ENCODE measurements at places on chromosomes 5 and 9.

DNA sequence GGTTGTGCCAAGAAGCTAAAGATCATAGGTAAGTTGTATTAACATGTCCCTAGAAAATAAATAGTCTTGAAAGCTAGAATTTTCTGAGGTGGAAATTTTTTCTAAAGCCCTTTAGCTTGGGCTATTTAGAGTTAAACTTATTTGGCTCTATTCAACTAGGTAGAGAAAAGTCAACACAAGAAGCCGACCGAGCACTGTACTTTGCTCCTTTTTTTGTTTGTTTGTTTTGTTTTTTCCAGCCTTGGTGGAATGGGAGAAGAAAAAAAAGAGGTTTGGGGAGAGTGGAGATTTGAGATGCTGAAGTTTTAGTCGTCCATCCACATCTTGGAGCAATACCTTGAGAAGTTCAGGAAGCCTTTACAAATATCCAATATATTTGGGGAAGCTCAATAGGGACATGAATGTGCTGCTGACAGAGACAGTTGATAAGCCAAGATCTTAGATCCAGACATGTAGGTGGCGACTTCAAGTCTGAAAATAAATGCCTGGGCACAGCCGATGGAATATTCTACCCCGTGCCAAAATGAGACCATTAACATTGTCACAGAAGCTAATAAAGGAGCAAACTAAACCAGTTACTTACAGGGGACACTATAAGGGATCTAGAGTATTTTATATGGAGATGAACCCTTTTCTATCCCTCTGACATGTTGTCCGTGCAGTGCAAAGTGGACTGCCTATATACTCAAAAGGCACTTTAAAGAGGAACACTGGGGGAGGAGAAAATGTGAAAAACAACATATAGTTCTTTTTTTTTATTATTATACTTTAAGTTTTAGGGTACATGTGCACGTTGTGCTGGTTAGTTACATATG, 466.1 kb downstream of the PTPRD start:
- DNase-seq, result no peak

- DNase-seq, result no peak
These were observed 122.4 kb upstream of the FGF10 start for GRCh38 chr5:44511596-44511995.

DNA sequence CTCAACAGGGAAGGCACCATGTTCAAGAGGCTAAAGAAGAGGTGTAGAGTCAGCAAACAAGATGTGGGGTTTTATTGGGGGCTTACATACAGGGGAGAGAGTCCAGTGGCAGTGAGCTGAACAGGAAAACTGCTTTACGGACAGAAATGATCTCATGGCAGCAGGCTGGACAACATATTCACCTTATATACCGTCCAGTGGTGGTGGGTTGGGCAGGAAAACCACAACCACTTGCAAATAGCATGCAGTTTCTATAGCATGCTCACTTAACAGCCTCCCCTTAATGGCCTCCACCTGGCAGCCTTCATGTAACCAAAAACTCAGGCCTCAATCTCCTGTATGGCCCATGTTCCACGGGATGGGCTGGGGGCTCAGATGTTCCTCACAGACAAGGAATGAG, 5.4 kb downstream of the TNFSF8 start:
- DNase-seq, result no peak

- DNase-seq, result no peak
These were observed 1.6 kb downstream of the REEP2 start for GRCh38 chr5:138440159-138441073.

DNA sequence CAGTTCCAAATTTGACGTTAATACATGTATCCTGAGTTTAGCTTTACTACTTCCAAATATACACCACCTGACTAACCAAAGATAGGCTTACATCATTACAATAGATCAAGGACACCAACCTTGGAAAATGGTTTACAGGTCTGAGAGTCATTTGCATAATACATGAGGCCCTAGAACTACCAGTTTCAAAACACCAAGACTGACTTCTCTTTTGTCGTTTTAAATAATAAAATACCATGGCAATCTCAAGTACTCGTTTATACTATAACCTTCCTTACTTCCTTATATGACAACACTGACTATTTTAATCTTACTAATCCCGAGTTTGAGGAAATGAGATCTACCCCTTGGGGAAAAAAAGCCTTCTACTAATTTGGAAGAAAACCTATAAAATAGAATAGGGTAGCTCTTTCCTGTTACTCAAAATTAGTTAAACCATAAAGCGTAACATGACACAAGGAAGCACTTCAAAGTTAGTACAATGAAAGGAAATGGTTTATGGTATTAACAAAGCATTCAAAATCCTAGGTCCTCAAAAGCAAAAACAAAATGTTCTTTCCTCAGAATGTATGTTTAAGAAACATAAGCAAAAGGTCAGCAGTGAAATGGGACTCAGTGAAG, 42.1 kb downstream of the UBQLN1 start:
- DNase-seq, result no peak
